ENCODE measurements at places on chromosomes 6 and 20.

DNA sequence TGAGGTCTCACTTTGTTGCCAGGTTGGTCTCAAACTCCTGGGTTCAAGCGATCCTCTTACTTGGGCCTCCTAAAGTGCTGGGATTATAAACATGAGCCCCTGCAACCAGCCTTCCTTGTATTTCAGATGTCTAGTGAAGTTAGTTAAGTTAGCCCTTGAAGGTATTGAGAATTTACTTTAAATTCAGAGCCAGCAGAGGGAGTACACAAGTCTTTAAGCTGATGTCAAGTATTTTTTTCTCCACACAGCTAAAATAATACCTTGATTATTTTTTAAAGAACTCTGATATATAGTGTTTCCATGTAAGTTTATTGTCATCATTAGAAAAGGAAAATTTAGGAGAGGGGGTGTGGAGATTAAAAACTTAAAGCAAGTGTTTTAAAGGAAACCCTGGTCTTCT, 9.8 kb downstream of the FOXO3 start:
- DNase-seq = no peak

DNA sequence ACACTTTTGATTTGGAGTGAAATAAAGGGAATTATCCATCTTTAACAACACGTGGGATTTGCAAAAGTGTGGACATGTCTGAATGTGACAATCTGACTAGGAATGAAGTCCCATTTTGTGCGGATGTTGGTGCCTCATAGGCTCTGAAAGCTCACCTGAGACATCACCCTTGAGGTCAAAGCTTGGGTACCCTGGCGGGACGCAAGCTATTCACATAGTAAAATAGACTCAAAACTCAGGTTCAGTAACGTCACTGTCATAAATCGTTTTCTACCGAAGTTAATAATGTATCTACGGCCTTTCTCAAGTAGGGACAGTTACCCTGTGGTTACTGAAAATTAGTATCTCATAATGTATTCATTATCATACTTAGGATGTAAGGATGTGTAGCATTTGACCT, 61.8 kb downstream of the AKAP12 start:
- no peak for DNase-seq

GRCh38 chr6:30890646-30891449, 6.5 kb downstream of the DDR1 start:
- no peak for DNase-seq

DNA sequence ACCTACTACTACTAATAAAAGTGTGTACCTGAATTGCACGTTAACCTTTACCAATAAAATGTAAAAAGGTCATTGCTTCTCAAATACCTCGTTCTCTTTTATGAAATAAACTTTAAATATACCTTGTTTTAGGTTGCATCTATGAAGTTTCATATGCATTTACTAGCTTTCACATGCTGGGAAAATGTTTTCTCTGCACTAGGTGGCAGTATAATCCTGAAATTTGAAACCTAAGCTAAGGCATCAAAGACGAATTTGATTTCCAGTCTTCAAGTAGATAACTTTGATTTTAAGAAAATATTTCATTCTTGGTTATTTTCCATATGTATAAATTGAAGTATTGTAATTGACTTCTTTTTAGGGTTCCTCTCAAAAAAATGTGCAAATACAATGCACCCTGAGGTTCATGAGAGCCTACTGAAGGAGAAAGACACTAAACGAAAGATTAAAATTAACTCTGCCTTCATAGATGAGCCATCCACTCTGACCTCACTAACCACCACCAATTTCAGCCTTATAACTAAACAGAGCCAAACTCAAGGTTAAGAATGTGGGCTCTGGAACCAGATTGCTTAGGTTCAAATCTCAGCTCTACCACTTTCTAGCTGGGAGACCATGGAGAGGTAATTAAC, 7.3 kb upstream of the COL9A1 start:
- no peak for DNase-seq

All from stimulated activated CD8-positive, alpha-beta memory T cell treated with anti-CD3 and anti-CD28 coated beads, Interleukin-7, amount 100 ng/mL, for 48 hours (primary cell).